NCI-H1436 treated with DMSO at 0.1 percent for 48 hours (cell line): ENCODE measurements at places on chromosomes 1 and 21.

- no peak for DNase-seq
These were observed 21.0 kb downstream of the C1orf87 start for GRCh38 chr1:60052601-60053000.

DNA sequence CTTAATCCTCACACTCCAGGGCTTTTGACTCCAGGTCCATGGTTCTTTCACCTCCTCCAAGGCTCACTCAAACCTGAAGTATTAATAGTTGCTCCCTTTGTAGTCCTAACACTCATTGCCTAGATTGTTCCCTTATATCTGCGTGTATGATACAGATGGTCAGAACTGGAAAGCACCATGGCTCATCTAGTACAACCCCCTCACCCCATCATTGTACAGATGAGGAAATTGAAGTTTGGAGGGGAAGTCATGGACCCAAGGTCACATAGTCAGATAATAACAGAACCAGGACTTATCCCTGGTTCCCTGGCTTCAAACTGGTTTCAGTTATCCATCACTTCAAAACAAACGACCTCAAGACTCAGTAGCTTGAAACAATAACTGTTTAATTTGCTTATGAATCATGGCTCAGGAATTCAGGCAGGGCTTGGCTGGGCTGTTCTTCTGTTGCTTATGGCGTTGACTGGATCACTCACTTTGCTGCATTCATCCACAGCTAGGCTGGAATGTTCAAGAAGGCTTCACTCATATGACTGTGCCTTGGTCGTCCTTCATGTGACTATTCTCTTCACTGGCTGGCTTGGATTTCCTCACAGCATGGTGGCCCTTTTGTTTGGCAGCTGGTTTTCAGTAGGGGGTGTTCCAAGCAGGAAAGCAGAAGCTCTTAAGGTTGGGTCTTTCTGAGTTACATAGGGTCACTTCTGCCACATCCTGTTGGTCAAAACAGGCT is 5.0 kb downstream of the NOS1AP start:
- DNase-seq = no peak

GRCh38 chr1:94045465-94046056 is 75.4 kb downstream of the ABCA4 start:
- no peak for DNase-seq

GRCh38 chr1:153271711-153272110 is 12.2 kb downstream of the LORICRIN start:
- no peak for DNase-seq

- DNase-seq = no peak
These were observed 390.5 kb upstream of the LYPLAL1 start for GRCh38 chr1:218783131-218783530.

DNA sequence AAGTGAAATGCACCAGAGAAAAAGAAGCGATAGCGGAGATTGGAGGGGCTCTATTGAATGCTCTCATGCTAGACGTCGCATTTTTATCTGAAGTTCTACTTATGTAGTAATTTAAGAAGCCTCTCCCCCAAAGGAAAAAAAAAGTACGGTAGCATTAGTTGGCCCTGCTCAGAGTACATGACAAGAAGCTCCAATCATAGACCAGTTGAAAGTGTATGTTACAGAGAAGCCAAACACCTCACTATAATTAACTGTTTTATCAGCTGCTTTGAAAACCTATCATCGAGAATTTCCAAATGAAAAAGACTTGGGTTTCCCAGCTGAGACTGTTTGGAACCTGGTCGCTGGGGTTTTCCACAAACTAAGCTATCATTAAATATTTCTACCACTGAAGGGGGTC is 19.6 kb upstream of the OVAAL start:
- DNase-seq = no peak

GRCh38 chr21:45452696-45453307 is 47.8 kb downstream of the COL18A1 start:
- DNase-seq = no peak

DNA sequence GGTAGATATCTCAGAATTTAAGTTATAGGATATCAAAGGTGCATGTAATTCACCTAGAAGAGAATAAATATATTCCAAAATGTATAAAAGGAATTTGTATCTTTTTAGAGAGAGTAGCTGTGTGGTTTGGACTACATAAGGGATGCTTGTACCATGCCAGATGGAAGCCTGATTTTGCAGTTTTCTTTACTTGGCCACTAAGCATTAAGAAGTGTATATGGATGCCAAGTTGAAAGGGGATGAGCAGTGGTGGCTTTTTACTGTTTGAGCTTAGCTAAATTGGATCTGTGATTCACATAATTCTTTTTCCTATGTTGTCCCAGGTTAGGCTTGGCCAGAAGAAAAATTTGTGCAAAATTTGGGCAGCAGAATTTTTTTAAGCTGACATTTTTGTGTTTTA is 43.5 kb upstream of the TTLL7 start:
- DNase-seq = no peak

DNA sequence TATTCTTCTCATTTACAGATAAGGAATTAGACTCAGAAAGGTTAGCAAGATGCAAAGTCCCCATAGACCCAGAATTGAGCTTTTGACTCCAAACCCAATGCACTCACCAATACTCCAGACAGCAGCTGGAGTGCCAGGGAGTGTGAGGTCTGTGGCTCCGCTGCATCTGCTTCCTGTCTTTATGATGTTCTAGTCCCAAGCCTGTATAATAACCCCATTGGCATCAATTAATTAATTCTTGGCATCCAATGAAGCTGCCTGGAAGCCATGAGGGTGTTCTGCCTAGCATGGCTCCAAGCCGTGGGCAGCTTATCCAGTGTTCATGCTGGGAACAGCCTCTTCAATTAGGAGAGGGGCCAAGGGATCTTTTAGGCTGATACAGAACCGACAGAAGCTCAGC is 188.7 kb downstream of the GIPC2 start:
- DNase-seq = no peak

DNA sequence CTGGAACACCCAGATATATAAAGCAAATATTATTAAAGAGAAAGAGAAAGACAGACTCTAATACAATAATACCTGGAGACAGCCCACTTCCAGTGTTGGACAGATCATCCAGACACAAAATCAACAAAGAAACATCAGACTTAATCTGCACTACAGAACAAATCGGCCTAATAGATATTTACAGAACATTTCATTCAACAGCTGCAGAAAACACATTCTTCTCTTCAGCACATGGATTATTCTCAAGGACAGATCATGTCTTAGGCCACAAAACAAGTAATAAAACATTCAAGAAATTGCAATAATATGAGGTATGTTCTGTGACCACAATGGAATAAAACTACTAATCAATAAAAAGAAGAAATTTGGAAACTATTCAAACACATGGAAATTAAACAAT is 398.3 kb upstream of the DUSP10 start:
- DNase-seq = no peak

- DNase-seq = no peak
These were observed 384.0 kb downstream of the LTN1 start for GRCh38 chr21:28608646-28609045.

GRCh38 chr1:77095236-77095635 is 124.0 kb downstream of the PIGK start:
- DNase-seq = no peak
